ENCODE measurements at places on chromosomes 3 and 15. TPM values are rescaled to one million over a fixed set of nuclear protein-coding genes. Genes with fewer than 3 reads are reported as not detected.

GRCh38 chr3:35665390-35666055 lies 26.2 kb downstream of the ARPP21 start:
- no peak for DNase-seq

DNA sequence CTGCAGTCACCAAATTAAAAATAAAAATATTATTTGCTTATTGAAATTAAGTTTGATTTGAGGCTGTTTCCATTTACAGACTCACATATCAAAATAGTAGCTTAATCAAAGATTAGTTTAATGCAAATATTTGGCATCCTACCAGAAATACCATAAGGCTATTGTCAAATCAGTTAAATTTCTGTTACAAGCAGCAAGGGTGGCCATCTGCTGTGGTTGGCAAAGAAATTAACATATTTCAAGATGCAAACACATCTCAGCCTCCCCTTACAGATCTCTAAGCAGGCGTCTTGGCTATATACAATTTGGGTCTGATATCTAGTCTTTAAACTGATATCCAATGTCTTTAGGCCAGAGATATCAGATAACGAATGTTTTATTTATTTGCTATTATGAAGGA lies 83.2 kb upstream of the NEDD4 start:
- DNase-seq, result no peak

DNA sequence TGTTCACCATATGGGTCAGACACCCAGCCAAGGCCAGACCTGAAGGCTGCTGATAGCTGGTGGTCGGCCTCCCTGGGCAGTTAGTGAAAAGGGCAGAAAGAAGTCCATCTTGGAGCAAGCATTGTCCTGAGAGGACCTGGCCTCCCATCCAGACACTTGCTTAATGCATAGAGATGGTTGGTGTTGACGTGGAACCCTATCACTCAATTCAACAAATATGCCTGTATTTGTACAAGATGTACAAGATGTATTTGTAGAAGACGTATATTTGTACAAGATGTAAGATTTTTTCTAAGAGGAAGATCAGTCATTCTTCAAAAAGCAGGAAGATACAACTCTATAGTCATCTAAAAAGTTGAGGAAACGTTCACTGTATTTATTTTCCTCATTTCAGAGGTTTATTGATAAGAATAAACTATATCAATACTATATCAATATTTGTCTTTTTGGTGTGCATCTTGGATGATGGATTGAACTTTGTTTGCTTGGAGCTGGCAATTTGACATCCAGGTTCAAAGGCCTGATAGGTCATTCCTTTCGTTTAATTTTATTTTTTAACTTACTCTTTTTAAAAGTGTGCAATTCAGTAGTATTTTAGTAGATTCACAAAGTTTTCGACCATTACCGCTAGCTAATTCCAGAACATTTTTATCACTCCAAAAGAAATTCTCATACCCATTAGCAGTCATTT lies 5.9 kb downstream of the TMEM42 start:
- no peak for DNase-seq

GRCh38 chr3:97076673-97077072 lies 262.3 kb downstream of the EPHA6 start:
- no peak for DNase-seq

- DNase-seq, result no peak
These were observed 552.0 kb downstream of the SI start for GRCh38 chr3:164526250-164526649.

- peak; percentile 84 for DNase-seq
These were observed 27.5 kb upstream of the CFAP161 start for GRCh38 chr15:81106560-81106959.

XPC gene
- total RNA-seq, result 29.7 TPM

- no peak for DNase-seq
These were observed 117.3 kb upstream of the ALDH1A3 start for GRCh38 chr15:100762289-100762688.

Measured in activated CD4-positive, alpha-beta T cell treated with anti-CD3 and anti-CD28 coated beads, Interleukin-2, amount 10 ng/mL, durations not matched to agents 24 days and 14 days (primary cell).